ENCODE measurements at places on chromosomes 4 and X.

- DNase-seq: no peak
Observed at GRCh38 chrX:107599450-107599861, 28.9 kb upstream of the PRPS1 start.

DNA sequence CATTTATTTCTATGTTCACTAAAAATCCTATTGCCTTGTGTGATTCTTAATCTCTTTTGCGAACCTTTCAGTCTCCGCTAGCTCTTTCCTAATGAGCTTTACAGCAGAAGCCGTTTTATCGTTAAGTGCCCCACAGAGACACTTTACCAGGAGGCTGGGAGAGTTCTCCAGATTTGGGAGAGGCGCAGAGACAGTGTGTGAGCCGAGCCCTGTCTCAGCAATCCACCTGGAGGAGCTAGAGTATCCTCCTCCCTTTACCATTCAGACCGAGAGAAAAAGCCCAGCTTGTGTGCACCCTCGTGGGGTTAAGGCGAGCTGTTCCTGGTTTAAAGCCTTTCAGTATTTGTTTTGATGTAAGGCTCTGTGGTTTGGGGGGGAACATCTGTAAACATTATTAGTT lies 54.9 kb upstream of the MTM1 start:
- no peak for DNase-seq

DNA sequence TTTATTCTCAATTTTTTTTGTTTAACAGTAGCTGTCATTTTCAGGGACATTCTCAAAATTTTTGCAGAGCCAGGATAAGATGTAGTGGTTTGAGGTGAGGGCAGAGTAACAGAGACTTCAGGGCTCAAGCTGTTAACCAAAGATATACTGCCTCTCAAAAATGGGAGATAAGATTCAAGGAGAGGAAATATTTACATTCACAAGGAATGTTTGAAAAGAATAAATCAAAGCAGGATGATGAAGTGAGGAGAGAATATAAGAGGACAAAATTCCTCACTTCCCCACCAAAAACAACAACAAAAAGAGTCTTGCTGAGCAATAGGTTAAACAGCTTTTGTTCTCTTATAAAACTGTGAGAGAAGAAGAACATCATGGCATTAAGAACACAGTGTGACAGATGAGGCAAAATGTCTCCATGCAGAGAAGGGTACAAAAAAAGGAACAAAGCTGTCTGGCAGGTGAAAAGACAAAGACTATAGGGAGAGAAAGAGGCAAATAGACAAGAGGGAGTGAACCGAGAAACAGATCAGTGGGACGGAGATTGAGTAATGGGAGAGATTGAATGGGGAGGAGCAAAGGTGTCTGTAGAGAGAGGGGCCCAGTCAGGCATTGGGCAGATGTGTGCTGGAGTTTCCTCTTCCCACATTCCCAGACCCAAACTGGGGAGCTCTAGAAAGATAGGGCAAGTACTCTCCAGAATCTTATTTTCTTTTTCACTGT lies 106.1 kb upstream of the TMEM150C start:
- no peak for DNase-seq

DNA sequence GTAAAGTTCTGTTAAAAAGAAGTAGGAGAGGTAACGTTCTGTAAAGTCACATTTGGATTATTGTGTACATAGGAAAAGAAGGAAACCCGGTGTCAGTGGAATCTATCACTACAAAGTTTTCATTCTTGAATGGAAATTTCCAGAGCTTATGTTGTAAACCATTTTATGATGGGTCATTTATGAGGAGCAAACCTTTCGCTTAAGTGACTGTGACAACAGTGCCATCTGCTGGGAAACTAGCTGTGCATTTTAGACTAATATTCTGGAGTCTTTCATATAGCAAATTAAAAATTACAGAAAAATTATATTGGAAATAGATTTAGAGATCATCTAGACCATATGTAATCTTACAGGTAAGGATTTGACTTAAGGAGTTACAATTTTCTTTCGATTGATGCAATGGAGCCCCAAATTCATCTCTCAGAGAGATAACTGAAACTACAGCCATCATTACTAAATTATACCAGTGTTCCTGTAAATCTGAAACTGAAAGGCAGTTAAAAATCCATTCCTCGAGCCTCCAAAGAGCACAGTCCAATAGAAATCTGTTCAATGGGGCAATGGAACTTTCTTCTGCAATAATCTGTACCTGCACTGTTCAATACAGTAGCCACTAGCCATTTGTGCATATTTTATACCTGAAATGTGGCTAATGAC lies 26.9 kb downstream of the ASB9 start:
- DNase-seq: no peak

DNA sequence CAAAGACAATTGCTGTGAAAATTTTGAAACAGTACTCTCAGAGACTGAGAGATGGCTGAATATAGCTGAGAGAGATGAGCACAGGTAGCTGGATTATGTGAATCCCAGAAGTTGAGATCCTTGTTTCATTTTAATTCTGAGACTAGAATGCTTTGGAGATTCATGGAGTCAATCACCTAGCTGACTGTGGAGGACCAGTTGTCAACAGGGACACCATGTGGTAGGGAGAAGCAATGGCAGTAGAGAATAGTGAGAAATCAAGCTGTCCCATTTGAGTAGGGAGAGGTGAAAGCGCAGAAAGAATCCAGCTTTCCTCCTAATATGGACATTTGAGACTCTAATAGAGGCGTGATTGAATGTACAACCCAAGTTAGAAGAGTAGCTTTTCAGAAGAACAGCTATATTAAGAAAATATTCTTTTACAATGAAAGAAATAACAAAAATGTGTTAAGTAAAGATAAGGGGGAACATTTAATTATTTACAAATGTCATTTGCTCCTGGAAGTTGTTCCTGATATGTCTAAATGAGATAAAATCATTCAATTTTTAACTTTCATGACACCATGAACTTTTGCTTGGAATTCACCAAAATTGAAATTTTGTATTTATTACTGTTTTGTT lies 30.3 kb upstream of the GLRB start:
- no peak for DNase-seq

- DNase-seq: no peak
Observed at GRCh38 chrX:821327-822107, 190.9 kb downstream of the SHOX start.

GRCh38 chr4:138972956-138973801 lies 42.4 kb upstream of the NOCT start:
- DNase-seq: no peak

GRCh38 chrX:132532913-132533312 lies 44.1 kb upstream of the MBNL3 start:
- no peak for DNase-seq

DNA sequence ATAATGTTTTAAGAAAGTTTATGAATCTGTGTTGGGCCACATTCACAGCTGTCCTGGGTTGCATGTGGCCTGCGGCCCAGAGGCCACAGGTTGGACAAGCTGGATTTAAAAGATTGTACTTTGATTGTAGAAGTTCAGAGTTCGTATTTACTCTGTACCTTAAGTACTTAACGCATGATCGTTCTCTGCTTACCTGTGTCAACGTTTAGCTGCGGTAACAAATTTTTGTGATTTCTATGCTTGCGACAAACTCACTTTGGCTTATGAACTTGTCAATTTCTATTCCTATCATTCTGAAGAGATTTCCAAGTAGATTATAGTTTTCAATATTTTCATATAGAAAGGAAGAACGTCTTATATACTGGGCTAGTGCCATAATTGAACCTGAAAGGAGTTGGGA lies 285.6 kb downstream of the TENM3 start:
- DNase-seq: no peak

DNA sequence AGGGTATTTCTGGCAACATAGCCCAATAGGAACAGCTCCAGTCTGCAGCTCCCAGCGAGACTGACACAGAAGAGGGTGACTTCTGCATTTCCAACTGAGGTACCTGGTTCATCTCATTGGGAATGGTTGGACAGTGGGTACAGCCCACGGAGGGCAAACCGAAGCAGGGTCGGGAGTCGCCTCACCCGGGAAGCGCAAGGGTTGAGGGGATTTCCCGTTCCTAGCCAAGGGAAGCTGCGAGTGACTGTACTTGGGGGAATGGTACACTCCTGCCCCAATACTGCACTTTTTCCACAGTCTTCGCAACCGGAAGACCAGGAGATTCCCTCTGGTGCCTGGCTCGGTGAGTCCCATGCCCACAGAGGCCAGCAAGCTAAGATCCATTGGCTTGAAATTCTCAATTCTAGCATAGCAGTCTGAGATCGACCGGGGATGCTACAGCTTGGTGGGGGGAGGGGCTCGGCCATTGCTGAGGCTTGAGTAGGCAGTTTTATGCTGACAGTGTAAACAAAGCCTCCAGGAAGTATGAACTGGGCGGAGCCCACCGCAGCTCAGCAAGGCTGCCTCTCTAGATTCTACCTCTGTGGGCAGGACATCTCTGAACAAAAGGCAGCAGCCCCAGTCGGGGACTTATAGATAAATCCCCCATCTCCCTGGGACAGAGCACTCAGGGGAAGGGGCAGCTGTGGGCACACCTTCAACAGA lies 14.0 kb upstream of the ADAD1 start:
- peak; percentile 17 for DNase-seq

GRCh38 chrX:120251471-120252011 lies 929 bp downstream of the ZBTB33 start:
- peak; percentile 52 for DNase-seq

- no peak for DNase-seq
Observed at GRCh38 chrX:74292808-74293123, 11.2 kb upstream of the ZCCHC13 start.

GRCh38 chr4:3419836-3420605 lies 21.7 kb upstream of the HGFAC start:
- peak; percentile 8 for DNase-seq

DNA sequence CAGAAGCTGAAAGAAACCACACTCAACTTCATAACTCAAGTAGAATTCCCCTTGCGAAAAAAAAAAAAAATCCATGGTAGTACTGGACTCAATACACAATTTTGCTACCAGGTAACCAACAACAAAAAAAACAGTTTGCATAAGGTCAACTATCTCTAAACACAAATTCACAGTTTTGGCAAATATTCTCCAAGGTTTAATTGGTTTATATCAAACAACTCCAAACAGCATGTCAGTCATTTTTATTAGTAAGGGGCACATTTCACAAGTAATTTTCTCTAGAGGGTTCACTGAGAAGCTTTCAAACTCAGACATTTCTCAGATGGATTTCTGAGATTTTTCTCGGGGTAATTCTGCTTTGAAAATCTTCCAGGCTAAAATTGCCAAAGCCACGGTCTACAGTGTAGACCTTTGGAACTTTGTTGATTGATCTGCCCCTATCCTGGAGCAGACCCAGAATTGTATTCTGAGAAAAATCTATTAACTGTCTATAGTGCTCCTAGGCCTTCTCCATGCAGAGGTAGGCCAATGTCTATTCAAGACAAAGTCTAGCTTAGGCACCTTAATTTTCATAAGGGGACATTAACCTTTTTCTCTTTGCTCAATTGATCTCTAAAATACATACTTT lies 73.7 kb upstream of the NFKB1 start:
- DNase-seq: no peak

DNA sequence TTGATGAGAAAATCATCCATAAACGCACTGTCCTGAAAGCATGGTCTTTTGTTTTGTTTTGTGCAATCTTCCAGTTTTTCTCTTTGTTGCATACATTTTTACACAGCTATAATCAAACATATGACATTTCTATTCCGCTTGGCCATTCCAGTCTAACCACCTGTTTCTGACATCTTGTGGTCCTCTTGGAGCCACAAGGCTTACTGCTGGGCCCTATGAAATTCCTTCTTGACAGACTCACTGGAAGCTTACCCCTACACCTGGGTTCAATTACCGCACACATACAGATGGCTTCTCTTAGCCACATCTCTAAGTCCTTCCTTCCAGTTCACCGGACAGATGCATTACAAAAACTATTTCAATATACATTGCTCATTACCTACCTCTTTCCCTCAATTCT lies 72.4 kb downstream of the PAPSS1 start:
- DNase-seq: no peak

GRCh38 chrX:30814978-30815377 lies 74.1 kb downstream of the TAB3 start:
- no peak for DNase-seq

GRCh38 chr4:182555997-182556418 lies 312.8 kb downstream of the TENM3 start:
- no peak for DNase-seq

DNA sequence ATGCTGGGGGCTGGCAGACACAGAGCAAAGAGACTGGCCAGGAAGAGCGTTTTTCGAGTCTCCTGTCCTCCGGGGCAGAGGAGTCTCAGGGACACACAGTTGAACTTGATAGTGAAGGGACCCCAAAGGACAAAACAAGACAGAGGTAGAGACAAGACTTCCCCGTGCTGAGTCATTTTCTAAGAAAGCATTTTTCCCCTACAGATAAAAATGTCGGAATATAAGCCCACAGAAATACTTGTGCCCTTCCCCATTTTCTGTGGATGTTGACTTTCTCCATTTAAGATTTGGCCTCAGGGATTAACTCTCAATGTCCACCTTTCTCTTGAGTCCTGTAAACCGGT lies 523 bp upstream of the BTK start:
- DNase-seq: no peak

- no peak for DNase-seq
Observed at GRCh38 chrX:112094729-112095128, 12.2 kb upstream of the TRPC5 start.

DNA sequence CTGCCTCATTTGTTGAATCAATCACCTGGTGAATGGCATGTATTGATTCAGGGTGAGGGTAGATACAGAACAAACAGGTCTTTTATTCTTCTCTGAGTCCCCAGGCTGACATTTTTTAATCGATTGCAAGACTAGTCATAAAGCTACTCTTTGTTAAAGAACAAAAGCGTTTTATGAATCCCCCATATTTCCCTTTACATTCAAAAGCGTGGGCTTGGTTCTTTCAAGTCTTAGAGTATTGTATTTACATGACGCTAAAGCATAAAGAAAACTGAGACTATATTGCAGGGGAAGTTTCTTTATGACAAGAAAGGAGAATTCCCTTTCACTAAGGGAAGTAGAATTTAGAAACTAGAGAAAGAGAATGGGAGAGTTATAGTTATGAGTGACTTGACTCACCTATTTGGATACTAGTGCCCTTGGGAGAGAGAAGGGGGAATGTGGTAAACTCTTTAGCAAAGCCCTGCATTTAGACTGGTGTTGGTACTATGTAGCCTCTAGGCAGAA lies 69.3 kb upstream of the PDE5A start:
- no peak for DNase-seq

GRCh38 chr4:147378780-147379179 lies 102.1 kb upstream of the EDNRA start:
- no peak for DNase-seq

- DNase-seq: no peak
Observed at GRCh38 chr4:88962396-88962795, 94.6 kb downstream of the FAM13A start.

DNA sequence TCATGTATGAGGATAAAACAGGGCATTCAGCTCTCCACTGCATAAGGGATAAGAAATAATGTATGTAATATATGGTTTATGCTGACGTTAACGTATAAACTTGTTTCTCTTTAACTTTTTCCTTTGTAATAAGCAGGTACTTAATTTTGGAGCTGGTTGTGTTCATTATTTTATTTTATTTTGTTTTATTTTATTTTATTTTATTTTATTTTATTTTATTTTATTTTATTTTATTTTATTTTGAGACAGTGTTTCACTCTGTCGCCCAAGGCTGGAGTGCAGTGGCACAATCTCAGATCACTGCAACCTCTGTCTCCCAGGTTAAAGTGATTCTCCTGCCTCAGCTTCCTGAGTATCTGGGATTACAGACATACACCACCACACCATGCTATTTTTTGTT lies 1932.6 kb upstream of the TENM3 start:
- no peak for DNase-seq

GRCh38 chr4:73406548-73406875 lies 2.4 kb downstream of the ALB start:
- no peak for DNase-seq

- no peak for DNase-seq
Observed at GRCh38 chrX:115183980-115184379, 5.2 kb upstream of the RBMXL3 start.

All from Right ventricle myocardium superior (tissue), 1 donor.